ENCODE measurements at places on chromosomes 6 and 20. TPM values are rescaled to one million over a fixed set of nuclear protein-coding genes. Genes with fewer than 3 reads are reported as not detected.
A peak's percentile ranks its signal among the peaks of the same experiment; 100 is the strongest.

The APOBEC2 gene
- not detected for total RNA-seq

GRCh38 chr20:6069669-6070068 lies 15.8 kb upstream of the LRRN4 start:
- DNase-seq, result no peak

The SEL1L2 gene
- total RNA-seq, result not detected

DNA sequence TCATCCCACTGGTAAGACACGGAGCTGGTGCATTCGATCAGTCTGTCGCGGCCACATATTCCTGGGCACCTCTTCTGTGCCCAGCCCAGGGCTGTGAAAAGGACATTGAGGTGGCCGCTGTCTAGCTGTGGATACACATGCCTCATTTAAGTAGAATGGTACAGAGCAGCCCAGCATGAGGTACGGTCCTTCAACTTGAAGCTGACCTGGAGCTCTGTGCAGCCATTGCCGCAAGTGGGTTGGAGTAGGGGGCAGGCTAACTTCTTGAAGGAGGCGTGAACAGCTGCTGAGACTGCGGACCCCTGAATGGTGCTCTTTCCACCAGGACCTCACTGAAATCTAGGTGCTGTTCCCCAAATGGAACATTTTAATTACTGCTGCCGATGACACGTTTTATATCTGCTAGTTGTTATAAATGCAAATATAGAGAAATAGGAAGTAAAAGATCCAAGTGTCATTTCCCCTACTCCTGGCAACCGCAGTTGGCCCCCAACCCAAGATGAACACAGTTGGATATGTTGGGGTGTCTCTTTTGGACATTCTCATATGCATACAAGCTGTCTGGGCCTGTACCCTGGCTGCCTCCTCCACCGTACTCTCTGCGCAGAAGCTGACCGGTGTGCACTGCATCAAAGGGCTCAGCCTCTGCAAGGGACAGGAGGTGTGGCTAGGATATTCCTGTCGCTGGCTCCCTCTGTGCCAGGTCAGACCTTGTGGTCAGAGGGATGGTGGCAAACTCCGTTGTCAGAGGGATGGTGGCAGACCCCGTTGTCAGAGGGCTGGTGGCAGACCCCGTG lies 86.1 kb downstream of the CDC5L start:
- DNase-seq, result no peak

The EFHC1 gene
- total RNA-seq, result 13.0 TPM

DNA sequence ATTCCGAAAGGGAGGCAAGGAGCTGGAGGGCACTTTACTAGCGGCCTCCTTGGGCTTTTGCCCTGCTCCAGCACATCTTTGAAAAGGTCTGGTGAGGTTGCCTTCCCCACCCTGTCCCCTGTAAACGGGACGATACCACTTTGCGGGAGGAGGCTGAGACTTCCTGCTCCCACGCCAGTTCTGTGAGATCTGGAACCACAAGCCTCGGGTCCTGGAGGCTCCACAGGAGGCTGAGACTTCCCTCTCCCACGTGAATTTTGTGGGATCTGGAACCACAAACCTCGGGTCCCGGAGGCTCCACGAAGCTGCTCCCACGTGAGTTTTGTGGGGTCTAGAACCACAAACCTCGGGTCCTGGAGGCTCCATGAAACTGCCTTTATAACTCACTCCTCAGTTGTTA lies 209.3 kb downstream of the DLL1 start:
- DNase-seq, result peak; percentile 6

DNA sequence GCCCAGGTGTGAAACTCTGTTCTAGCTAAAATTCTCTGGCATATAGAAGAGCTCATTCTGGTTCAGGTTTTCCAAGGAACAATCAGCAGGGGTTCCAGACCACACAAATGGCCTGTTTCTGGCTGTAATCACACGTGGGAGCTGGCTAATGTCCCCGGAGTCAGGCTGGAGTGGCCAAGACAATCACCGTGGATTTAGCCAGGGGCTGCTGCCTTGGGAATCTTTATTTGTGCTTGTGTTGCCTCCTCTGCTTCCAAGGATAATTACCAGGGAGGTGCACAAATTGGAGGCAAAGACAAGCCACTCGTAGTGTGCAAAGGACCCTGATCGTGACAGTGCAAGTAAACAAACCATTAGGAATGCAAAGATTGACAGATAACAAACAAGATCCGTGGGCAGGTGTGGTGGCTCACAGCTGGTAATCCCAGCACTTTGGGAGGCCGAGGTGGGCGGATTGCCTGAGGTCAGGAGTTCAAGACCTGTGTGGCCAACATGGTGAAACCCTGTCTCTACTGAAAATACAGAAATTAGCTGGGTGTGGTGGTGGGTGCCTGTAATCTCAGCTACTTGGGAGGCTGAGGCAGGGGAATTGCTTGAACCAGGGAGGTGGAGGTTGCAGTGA lies 77.3 kb downstream of the KCNB1 start:
- DNase-seq, result no peak

- DNase-seq, result no peak
Measured at GRCh38 chr6:143037470-143037869, 23.2 kb upstream of the AIG1 start.

GRCh38 chr20:43949248-43949647 lies 34.6 kb downstream of the TOX2 start:
- DNase-seq, result no peak

The CDH4 gene
- 0.19 TPM for total RNA-seq

The HLA-A gene
- 2,115 TPM for total RNA-seq

- DNase-seq, result no peak
Measured at GRCh38 chr20:24638591-24639548, 169.4 kb downstream of the SYNDIG1 start.

DNA sequence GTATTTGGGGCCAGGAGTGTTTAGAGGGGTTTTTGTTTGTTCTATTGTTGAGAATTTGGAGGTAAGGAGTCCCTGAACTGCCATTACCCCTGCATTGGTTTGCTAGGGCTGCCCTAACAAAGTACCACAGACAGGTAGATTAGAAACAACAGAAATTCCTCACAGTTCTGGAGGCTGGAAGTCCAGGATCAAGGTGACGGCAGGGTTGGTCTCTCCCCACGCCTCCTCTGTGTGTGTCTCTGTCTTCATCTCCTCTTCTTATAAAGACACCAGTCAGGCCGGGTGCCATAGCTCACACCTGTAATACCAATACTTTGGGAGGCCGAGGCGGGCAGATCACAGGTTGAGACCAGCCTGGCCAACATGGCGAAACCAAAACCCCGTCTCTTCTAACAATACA lies 97.1 kb upstream of the FAM8A1 start:
- DNase-seq, result no peak

GRCh38 chr6:125220712-125221111 lies 67.1 kb downstream of the TPD52L1 start:
- DNase-seq, result no peak

The CTAGE9 gene
- not detected for total RNA-seq

Data from naive thymus-derived CD8-positive, alpha-beta T cell (primary cell).